Stimulated activated CD8-positive, alpha-beta memory T cell treated with anti-CD3 and anti-CD28 coated beads, Interleukin-7, amount 100 ng/mL, for 24 hours (primary cell): ENCODE measurements at places on chromosomes 4 and X.

DNA sequence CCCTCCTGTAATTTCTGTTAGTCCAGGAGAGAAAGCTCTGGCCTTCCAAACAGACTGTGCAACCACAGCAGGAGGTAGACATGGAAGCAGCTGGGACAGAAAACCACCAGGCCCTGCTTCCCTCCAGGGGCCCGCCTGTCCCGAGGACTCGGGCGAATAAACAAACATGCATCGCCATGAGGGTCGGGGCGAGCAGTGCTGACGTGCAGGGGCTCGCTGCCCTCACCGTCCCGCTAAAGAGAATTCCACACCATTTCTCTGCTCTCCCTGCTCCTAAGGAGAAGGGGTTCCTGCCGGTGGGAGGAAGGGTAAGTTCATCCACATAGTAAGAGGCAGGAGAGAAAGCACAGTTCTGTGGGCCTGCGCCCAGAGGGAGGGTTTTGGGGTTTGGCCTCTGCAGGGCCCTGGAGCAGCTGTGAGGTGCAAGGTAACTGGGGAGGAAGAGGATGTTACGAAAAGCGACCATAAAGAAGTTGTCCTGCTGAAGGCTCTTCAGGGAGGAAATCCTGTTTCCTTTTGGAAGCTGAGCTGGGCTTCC, 54.9 kb downstream of the WFS1 start:
- no peak for DNase-seq

GRCh38 chrX:131723646-131724045, 179.8 kb downstream of the OR13H1 start:
- DNase-seq, result no peak

GRCh38 chr4:99855678-99856077, 38.5 kb downstream of the LAMTOR3 start:
- no peak for DNase-seq

GRCh38 chrX:24423960-24424359, 41.1 kb upstream of the PDK3 start:
- no peak for DNase-seq

DNA sequence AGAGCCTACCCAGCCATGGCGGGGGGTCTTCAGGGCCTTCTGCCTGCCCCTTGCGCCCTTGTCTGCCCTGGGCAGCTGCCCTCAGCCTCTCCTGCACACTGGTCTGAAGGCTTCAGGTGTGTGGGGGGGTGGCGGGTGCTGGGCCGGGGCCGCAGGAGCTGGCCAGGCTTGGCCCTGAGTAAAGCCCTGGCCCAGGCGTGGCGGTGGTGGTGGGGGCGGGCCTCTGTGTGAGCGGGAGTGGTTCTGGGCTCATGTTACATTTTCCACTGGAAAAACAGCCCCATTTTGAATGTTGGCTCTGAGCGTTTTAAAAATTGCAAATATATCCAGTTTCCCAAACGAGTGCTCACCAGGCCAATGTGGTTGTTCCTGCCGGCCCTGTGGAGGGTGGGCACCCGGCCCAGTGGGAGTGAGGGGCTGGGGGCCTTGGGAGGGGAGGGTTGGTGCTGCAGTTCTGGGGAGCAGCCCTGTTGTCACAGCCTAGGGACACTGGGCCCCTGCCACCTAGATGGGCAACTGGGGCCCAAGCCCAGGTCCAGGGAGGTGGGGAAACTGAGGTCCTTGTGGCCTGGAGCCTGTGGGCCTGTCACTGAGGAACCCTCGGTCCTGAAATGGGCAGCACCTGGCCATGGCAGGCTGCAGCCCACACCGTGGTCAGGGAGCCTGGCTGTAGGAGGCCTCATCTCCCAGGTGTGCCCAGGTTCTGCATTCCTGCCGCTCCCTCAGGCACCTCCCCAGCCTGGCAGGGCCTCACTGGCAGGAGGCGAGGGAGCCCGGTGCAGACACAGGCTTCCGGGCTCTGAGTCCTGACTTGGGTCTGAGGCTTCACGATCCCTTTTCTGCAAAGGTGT, 28.3 kb downstream of the FGFRL1 start:
- DNase-seq, result no peak
